ENCODE measurements at places on chromosomes 5 and 9. TPM values are rescaled to one million over a fixed set of nuclear protein-coding genes. Genes with fewer than 3 reads are reported as not detected.

Gene EQTN
- total RNA-seq, result 0.73 TPM

Gene CERCAM
- total RNA-seq, result 30.5 TPM

Gene AFAP1L1
- 108 TPM for total RNA-seq

Gene IL3
- not detected for total RNA-seq

Gene C9orf50
- total RNA-seq, result 0.48 TPM

Gene ADAMTS2
- 19.7 TPM for total RNA-seq

Gene CCL21
- 12.0 TPM for total RNA-seq

Gene PTGDS
- total RNA-seq, result 48.2 TPM

Gene PCDHGA9
- total RNA-seq, result 7.8 TPM

Gene HAVCR1
- total RNA-seq, result 2.9 TPM

Gene TERT
- total RNA-seq, result not detected

Gene AK1
- total RNA-seq, result 23.6 TPM

Gene LCN15
- total RNA-seq, result not detected

Gene TXNDC8
- not detected for total RNA-seq

Gene NRG2
- total RNA-seq, result 5.9 TPM

DNA sequence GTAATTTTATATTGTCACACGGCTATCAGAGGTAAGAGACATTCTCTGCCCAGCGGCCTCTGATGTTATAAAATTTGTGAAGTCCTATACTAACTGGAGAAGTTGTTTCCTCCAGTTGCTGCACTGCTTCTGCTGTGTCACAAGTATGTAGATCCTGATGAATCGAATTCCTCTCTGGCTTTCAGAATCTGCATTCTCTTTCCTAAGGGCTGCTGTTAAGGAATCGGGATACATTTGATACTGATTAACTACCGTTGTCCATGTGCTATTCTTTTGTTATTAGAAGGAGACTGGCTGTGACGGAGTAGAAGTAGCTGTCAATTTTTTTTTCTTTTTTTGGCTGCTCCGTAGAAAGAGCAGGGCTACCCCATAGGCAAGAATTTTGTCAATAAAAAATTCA is 81.7 kb upstream of the LRRC70 start:
- H3K4me3 ChIP-seq, result no peak overlapping the region
- no peak for DNase-seq
- no peaks in the 10 kb centered on the region for H3K36me3 ChIP-seq
- no peaks in the 10 kb centered on the region for H3K27me3 ChIP-seq
- H3K27ac ChIP-seq, result no peak overlapping the region

DNA sequence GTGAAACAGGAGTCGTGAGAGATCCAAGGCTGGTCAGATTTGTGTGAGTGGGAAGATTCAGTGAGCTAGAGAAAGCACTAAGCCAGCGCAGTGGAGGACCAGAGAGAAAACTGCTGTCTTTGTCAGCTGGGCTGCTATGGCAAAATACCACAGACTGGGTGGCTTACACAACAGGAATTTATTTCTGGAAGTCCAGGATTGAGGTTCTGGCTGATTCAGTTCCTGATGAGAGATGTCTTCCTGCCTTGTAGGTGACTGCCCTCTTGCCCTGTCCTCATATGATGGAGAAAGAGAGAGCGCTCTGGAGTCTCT is 24.2 kb upstream of the ANKRD33B start:
- H3K4me3 ChIP-seq, result no peak overlapping the region
- H3K27me3 ChIP-seq, result no peaks in the 10 kb centered on the region
- H3K36me3 ChIP-seq, result no peaks in the 10 kb centered on the region
- H3K27ac ChIP-seq, result no peak overlapping the region

- no peak for DNase-seq
- H3K4me3 ChIP-seq, result no peak overlapping the region
- H3K4me1 ChIP-seq, result peaks cover 5% of the 10 kb centered on the region
- H3K27ac ChIP-seq, result peak overlapping the region; percentile 61
- H3K27me3 ChIP-seq, result no peaks in the 10 kb centered on the region
These were observed 24.0 kb downstream of the ABL1 start for GRCh38 chr9:130858739-130859705.

DNA sequence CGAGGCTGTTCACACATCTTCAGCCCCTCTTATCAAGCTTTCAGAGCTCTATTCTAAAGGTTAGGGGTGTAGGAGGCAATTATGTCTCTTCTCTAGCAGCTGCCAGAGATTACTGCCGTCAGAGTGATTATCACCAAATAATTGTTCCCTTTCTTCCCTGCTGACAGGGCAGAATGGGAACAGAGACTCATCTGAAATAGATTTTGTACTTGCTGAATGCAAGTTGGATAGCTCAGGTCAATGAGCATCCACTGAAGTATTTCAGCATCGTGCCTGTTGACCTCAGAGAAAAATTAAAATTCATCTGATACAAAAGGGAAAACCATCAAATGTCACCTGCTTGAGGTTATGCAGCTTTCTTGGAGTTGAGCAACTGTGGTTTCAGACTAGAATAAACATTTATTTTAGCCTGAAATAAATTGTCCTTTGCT is 213.7 kb upstream of the MAP3K1 start:
- no peak for DNase-seq
- H3K36me3 ChIP-seq, result no peaks in the 10 kb centered on the region
- H3K27ac ChIP-seq, result no peak overlapping the region
- no peaks in the 10 kb centered on the region for H3K4me1 ChIP-seq
- no peaks in the 10 kb centered on the region for H3K27me3 ChIP-seq

DNA sequence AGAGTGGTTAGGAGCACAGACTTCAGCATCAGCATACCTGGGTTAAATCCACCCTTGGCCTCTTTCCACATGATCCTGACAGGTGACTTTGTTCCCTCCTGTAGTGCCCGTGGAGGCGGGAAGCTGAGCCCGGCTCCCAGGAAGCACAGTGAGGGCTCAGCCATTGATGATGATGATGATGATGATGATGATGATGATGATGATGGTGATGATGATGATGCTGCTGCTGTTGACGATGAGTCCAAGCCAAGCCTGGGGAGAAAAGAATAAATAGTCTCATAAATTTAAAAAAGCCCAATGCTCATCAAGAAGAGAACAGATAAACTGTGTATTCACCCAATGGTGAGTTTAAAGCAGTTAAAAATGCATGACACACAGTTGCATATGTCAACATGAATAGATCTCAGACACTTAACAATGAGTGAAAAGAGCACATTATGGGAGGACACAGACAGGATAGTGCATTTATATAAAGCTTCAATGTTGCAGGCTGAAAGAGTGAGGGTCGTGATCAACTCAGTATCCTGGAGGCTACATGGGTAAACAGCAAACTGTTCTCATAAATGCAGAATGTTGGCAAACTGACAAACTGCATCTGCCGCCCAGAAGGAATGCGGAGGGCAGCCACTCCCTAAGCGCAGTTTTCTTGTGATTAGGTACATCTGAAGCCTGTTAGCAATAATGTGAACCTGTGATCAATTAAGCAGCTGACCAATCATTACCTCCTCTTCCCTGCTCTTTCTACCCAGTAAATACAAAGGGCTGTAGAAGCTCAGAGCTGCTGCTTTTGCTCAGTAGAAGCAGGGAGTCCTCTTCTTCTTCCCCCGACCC is 11.7 kb upstream of the CFAP157 start:
- DNase-seq, result no peak
- no peaks in the 10 kb centered on the region for H3K36me3 ChIP-seq
- peak overlapping the region; percentile 5 for H3K27ac ChIP-seq
- no peaks in the 10 kb centered on the region for H3K27me3 ChIP-seq
- H3K4me3 ChIP-seq, result no peak overlapping the region

- no peak overlapping the region for H3K27ac ChIP-seq
- peaks cover 13% of the 10 kb centered on the region for H3K27me3 ChIP-seq
- H3K36me3 ChIP-seq, result no peaks in the 10 kb centered on the region
- H3K4me3 ChIP-seq, result peak overlapping the region; percentile 70
- no peak for DNase-seq
These were observed 2.2 kb downstream of the SPOCK1 start for GRCh38 chr5:137496919-137497318.

DNA sequence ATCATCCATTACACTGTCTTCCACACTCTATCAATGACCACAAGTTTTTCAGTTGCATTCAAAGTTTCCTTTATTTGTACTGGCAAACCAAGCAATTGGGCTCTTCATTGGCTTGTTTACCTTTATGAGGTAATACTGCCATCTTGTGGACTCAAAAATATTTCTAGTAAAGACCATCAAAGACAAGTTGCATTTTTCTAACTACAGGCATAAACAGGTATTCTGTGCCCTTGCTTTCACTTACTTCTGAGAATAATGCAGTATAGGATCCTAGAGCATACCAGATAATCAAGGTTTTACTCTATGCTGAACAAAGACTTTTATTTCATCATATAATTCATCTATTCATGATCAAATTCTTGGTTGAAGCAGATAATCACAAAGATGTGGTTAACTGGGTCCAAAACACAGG is 173.7 kb upstream of the POU5F2 start:
- no peak overlapping the region for H3K4me3 ChIP-seq
- no peaks in the 10 kb centered on the region for H3K27me3 ChIP-seq
- H3K36me3 ChIP-seq, result no peaks in the 10 kb centered on the region
- no peak for DNase-seq

- H3K36me3 ChIP-seq, result no peaks in the 10 kb centered on the region
- DNase-seq, result no peak
- no peaks in the 10 kb centered on the region for H3K4me1 ChIP-seq
- peak overlapping the region; percentile 30 for H3K27ac ChIP-seq
These were observed 2.7 kb downstream of the CXCL14 start for GRCh38 chr5:135576075-135576599.

GRCh38 chr9:121857928-121858327 is 206.5 kb downstream of the DAB2IP start:
- peaks cover 5% of the 10 kb centered on the region for H3K4me1 ChIP-seq
- no peak overlapping the region for H3K4me3 ChIP-seq
- no peaks in the 10 kb centered on the region for H3K27me3 ChIP-seq
- no peak overlapping the region for H3K27ac ChIP-seq

DNA sequence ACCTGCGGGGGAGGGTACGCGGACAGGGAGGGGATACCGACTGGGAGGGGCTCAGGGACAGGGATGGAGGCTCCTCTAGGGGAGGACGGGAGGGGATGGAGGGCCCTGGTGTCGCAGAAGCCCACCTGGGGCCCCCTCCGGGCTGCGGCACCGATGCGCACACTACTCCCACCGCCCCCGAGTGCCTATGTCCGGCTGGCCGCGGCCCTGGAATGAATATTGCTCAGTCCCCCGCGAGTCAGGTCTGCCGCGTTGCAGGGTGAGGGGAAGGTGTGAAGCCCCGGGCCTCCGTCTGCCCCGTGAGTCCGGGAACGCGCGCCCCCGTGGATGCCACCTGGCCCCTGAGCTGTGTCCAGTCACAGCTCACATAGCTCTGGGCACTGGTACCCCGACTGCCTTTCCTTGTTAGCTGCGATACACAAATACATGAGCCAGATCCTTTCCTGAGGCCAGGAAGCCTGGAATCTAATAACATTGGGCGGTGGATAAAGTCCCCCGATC is 44.5 kb upstream of the PRSS3 start:
- no peaks in the 10 kb centered on the region for H3K36me3 ChIP-seq
- no peak for DNase-seq
- peaks cover 2% of the 10 kb centered on the region for H3K27me3 ChIP-seq
- H3K4me1 ChIP-seq, result no peaks in the 10 kb centered on the region

- H3K36me3 ChIP-seq, result no peaks in the 10 kb centered on the region
- H3K4me1 ChIP-seq, result no peaks in the 10 kb centered on the region
- no peaks in the 10 kb centered on the region for H3K27me3 ChIP-seq
- no peak for DNase-seq
These were observed 150.2 kb downstream of the ACTBL2 start for GRCh38 chr5:57332361-57332760.

DNA sequence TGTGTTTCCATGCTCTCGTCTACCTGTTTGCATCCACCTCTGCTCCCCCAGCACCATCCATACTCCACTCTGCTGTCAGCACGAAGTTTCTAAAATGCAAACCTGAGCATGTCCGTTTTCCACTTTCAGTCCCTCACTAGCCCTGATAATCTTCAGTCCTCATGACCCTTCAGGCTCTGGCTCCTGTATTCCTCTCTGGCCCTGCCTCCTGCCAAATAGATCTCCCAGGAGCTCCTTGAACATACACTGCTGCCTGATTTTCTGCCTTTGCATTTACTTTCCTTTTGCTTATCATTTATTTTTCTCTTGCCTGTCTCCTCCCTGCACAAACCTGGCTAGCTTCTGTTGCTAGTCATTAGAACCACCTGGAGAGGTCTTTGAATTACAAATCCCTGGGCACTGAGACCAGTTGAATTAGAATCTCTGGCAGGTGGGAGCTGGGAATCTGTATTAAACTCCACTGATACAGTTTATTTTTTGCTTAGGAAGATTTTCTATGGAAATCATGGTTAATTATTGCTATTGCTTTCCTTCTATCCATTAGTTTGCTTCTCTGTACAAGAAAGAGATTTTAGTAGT is 18.5 kb downstream of the ARHGEF28 start:
- H3K36me3 ChIP-seq, result no peaks in the 10 kb centered on the region
- no peak overlapping the region for H3K27ac ChIP-seq
- H3K27me3 ChIP-seq, result no peaks in the 10 kb centered on the region
- H3K4me1 ChIP-seq, result no peaks in the 10 kb centered on the region
- no peak overlapping the region for H3K4me3 ChIP-seq

DNA sequence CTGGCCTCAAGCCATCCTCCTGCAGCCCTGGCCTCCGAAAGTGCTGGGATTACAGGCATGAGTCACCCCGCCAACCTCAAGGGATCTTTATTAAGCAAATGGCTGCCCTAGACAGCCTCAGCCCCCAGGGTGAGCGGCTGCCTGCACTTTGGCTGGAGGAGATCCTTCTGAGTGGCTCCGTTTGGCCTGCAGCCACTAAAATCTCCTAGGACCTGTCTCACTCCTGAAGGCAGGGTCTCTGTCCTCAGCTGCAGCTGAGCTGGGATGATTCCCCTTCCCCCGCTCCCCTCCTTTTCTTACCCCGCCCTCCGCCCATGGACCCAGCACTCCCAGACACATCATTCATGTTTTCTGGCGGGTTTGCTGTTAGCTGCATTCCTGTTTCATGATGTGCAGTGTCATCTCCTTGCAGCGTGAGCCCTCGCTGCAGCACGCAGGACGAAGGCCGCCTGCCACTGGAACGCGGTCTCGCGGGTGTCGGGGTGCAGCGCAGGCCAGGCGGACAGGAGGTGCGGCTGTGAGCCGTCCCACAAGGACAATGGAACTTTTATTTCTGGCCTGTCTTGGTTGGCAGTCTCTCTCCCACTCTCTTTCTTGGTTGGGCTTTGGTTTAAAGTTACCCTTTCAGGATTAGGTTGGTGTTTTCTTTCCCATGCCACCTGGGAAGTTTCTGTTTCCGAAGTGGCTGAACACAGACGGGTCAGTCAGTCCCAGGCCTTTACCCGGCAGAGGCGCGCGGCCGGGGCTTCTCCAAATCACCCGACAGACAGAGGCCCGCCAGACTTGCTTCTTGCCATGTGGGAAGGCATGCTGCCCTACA is 137.1 kb downstream of the FOXD1 start:
- no peaks in the 10 kb centered on the region for H3K27me3 ChIP-seq
- H3K4me3 ChIP-seq, result no peak overlapping the region
- DNase-seq, result no peak
- peak overlapping the region; percentile 71 for H3K27ac ChIP-seq

- H3K27ac ChIP-seq, result no peak overlapping the region
- H3K36me3 ChIP-seq, result no peaks in the 10 kb centered on the region
- H3K27me3 ChIP-seq, result no peaks in the 10 kb centered on the region
- no peaks in the 10 kb centered on the region for H3K4me1 ChIP-seq
- no peak for DNase-seq
These were observed 305.5 kb upstream of the CLINT1 start for GRCh38 chr5:158164296-158165047.

GRCh38 chr5:93573354-93574351 is 7.4 kb downstream of the NR2F1-AS1 start:
- H3K27me3 ChIP-seq, result peaks cover 64% of the 10 kb centered on the region
- DNase-seq, result no peak
- peak overlapping the region; percentile 43 for H3K27ac ChIP-seq
- no peak overlapping the region for H3K4me3 ChIP-seq
- no peaks in the 10 kb centered on the region for H3K36me3 ChIP-seq

Data from breast epithelium (tissue), 4 donors.